ENCODE measurements at places on chromosomes 12 and 14.

DNA sequence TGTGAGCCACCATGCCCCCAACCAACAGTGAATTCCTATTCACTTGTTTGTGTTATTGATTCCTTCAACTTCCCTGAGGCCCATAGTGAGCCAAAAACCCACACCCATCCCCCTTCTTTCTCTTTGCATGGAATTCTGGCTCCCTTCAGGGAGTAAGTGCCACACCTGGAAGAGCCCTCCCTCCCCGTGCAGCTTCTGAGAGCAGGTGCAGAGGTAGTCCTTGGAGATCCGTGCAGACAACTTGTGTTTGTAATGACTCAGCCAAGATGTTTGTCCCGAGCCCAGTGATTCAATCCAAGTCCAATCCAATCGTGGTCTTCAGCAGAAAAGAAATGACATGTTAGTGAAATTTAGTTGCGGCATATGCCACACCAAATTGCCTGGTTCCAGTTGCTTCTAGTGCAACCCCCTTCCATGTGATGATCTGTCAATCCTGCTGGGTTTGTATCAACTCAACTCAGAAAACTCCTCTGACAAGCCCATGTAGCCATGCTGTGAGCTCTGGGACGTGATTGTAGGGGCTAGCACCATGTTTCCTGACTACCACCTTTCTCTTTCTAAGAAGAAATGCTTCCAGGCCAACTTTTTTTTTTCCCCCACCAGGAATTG, 27.5 kb downstream of the GPRC5A start:
- DNase-seq = no peak

GRCh38 chr14:102213984-102214658, 74.4 kb downstream of the WDR20 start:
- no peak for DNase-seq

DNA sequence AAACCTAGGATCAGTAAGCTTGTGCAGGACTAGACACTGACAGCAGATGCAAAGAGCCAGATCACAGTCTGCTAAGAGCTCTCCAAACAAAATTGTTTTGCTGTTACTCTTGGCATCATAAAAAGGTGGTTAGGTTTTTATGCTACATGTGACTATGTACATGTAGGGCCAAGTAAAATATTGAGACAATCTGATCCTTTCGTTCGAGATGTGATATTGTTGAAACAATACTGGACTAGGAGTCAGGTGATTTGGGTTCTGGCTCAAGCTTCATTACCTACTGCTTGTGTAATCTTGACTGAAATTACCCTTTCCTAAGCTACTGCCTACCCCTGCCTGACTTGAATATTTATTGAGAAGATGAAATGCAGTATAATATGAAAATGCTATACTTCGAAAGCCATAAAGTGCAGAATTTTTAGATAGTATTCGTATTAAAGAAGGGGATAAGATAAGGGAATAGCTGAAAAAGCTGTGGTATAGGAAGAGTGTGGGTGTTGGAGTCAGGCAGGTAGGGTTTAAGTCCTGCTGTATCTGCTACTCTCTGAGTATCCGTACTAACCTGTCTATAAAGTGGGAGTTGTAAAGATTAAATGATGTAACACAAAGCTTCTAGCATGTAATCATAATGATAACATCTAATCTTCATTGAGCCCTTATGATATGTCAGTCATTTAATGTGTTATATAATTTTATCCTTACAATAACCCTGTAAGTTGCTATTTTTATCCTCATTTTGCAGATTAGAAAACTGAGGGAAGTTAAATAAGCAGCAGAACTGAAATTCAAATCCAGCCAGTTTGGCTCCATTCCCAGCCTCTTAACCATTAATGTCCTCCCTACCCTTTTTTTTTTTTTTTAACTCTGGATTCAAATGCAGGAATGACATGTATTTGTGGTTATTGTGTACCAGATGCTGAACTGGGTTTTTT, 38.6 kb upstream of the ATF1 start:
- no peak for DNase-seq

DNA sequence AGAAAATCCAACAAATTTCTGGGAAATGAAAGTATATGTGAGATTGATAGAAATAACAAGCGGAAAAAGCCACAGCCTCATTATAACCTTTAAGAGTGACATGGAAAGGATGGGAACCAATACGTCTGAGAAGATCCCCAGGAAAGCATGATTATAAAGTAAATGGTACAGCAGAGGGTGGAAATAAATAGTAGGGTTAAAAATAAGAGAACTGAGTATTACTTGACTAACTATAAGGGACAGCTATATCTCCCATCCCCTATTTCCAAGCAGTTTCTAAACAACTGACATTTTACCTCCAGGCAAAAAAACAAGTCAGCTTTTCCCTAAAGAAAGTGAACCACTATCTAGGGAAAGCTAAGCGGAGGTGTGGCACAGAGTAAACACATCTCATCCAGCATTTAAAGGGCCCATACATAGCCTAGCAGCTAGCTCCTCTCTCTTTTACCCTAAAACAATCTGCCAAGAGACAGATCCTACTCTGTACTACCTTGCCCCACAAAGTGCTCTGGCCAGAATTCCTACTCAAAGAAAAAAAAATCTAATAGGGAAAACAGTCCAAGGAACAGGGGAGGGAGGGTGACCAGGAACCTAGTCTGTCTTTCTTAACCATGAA, 11.2 kb downstream of the OSBPL8 start:
- no peak for DNase-seq

DNA sequence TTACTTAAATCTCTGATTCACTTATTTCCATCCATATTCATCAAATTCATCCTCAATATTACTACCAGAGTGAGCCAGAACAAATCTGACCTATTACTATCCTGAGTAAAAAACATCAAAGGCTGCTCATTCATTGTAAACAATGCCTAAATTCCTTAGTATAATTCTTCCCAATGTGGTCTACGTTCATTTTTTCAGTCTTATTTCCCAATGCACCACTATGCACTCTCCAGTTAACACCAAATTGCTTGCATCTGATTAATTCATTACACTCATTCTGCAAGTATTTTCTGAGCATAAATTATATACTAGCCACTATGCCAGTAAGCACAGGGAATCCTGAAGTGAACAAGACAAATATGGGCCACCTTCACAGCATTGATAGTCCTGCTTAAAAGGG, 110.0 kb downstream of the EPS8 start:
- no peak for DNase-seq

DNA sequence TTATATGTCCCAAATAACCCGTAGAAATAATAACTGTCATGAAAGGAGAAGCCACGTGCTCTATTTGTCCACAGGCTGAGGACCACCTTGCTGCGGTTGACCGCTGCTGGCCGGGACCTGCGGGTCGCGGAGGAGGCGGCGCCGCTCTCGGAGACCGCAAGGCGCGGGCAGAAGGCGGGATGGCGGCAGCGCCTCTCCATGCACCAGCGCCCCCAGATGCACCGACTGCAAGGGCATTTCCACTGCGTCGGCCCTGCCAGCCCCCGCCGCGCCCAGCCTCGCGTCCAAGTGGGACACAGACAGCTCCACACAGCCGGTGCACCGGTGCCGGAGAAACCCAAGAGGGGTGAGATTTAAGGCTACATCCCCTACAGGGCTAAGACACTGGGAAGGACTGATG, 21.0 kb downstream of the RPGRIP1 start:
- peak; percentile 29 for DNase-seq

DNA sequence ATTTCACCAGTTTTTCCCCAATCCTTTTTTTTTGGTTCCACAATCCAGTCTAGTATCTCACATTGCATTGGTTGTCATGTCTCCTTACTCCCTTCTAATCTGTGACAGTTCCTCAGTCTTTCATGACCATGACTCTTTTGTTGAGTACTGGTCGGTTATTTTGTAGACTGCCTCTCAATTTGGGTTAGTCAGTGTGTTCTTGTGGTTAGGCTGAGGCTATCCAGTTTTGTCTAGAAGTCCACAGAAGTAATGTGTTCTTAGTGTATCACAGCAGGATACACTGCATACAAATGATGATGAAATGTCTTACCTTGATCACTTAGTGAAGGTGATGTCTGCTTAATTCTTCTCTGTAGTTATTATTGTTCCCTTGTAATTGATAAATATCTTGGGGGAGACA, 24.8 kb downstream of the PELI2 start:
- DNase-seq = no peak

DNA sequence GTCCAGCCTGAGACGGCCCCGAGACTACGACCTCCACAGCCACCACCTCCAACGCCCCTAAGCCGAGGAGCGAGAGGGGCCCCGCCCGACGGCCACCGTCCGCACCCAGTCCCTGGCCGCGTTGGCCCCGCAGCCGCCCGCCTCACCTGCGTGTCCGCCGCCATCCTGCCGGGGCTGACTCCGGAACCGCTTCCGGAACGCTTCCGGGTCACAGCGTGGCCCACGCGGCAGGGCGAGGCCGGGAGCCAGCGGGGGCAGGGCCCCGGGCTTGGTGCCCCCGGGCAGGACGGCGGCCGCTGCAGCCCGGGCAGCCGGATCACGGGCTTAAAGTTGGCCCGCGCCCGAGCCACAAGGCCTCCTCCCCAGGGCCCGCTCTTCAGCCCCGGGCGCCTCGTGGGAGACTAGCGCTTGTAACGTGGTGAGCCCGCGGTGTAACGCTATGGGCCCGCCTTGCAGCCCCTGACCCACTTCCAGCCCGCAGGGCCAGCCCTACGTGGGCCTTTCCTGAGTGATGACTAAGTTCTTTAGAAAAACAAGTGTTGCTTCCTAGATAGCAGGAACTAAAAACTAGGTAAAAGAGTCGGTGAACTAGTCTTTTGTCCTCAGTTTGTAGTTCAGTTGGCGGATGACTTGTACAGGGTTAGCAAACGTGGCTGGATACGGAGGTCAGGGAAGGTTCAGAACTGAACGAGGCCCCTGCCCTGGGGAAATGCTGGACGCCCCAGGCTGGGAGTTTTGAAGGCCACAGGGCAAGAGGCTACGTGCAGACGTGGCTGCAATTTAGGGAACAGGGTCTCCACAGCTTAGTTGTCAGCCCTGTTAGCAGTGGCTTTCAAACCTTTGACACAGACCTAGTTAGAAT, at the start of gene GCN1:
Gene GCN1 (minus strand): TSS at position 182 of the 862 bp plus-strand sequence. CDS start 18 bp downstream, at position 164.
- peak; percentile 91 for DNase-seq

DNA sequence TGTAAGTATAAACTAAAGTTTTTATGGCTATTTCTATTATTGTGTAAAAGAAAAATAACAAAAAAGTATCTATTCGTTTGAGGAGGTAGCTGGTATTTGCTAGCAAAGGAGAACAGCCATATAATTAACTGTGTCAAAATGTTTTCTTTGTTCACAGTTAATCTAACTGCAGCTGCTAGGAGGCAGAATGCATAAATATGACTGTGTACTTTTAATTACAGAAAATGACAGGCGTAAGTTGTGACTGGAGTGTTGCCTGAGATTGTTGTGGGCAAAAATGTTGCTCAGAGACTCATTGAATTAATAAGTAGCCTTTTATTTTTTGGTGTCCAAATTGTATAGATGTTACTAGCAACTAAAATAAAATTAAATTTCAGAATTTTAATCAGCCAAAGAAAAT, 33.5 kb downstream of the PTPRO start:
- no peak for DNase-seq

DNA sequence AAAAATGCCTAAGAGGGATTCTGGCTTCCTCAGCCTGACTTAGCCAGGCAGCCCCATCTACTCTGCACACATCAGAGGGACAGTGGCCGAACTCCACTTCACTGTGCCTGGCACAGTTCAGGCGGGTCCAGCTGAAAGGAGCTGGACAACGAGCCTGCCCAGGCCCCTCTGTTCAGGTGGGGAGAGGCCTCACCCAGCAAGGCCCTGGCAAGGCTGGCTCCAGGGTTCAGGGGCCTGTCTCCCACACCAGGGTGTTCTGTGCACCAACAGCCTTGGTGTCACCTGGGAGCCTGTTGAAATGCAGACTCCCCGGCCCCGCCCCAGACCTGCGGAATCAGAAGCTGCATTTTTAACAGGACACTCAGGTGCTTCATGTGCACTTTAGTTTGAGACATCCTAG, 9.8 kb downstream of the FAM181A start:
- no peak for DNase-seq

DNA sequence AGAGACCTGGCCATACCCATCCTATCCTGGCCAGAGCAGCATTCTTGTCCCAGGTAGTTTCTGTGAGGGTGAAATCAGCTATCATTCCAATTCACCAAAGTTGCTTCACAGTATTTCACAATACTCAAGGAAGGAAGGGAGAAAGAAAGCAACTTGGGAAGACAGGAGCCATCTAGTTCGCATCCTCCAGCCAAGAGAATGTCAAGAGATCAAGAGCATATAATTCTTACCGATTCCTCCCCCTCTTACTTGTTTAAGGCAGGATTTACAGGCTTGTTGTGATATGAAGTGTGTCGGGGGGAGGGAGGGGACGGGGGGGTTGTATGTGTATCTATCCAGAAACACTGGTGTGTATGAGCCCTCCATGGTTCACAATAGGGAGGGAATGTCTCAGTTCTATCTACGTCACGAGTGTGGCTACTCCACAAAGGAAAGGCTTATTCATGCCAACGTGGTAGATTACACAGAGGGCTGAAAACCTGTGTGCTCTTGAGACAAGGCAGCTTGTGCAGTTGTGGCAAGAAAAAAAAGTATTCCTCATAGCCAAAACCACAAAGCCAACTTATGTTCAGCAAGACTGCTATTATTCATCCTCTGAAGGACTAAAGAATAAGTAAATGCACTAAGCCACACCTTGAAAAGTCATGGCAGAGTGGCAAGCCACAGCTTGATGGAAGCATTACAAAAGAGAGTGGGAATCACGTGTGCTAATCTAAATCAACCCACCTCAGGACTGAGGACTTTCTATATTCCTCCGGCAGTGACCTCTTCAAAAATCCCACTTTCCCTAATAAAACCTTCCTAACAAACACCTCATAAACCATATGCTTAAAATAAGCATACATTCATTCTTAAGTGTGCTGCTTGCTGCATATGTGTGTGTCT, 35.0 kb downstream of the CORO1C start:
- peak; percentile 24 for DNase-seq

- no peak for DNase-seq
These were observed 981.0 kb downstream of the TMEM121 start for GRCh38 chr14:106507354-106507753.

- DNase-seq = no peak
These were observed 168.9 kb downstream of the VRK1 start for GRCh38 chr14:96965885-96966595.

DNA sequence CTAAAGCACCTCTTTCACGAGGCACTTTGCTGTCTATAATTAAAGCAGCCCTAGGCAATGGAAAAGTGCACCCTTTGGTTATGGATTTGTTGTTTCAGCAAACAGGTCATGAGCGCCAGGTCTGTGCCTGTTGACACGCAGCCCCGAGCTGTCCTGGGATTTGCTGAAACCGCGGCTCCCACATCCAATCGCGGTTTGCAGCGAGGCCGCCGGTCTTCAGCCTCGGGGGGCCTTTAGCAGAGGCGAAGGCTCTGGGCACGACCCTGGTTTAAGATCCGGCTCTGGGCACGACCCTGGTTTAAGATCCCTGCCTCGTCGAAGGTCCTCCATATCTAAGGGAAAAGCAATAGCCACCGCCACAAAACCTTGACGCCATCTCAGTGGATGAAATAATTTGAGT, 79.2 kb downstream of the GLT1D1 start:
- no peak for DNase-seq
